ENCODE measurements at places on chromosomes 2 and 18. TPM values are rescaled to one million over a fixed set of nuclear protein-coding genes. Genes with fewer than 3 reads are reported as not detected.
A peak's percentile ranks its signal among the peaks of the same experiment; 100 is the strongest.

GRCh38 chr2:86042256-86043168 lies 63.2 kb downstream of the POLR1A start:
- no peak for DNase-seq

DNA sequence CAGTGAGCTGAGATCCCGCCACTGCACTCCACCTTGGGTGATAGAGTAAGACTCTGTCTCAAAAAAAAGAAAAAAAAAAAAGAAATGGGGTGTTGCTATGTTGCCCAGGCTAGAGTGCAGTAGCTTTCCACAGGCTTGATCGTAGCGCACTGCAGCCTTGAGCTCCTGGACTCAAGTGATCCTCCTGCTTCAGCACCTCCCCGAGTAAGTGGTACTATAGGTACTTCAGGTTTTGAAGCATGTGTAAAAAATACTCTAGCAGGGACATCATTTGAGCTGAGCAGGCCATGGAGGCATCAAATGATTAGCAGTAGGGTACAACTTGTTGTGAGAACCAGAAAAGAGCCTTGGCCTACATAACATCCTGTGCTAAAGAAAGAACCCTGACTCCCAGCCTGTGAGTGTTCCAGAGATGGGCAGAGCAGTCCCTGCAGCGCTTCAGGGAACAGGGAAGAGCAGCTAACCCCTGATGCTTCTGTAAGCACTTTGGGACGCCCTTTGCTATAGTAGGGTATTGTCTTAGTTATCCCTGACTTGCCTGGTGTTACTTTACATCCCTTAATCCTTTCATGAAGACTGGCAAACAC lies 119.1 kb downstream of the NEDD4L start:
- DNase-seq: no peak

DNA sequence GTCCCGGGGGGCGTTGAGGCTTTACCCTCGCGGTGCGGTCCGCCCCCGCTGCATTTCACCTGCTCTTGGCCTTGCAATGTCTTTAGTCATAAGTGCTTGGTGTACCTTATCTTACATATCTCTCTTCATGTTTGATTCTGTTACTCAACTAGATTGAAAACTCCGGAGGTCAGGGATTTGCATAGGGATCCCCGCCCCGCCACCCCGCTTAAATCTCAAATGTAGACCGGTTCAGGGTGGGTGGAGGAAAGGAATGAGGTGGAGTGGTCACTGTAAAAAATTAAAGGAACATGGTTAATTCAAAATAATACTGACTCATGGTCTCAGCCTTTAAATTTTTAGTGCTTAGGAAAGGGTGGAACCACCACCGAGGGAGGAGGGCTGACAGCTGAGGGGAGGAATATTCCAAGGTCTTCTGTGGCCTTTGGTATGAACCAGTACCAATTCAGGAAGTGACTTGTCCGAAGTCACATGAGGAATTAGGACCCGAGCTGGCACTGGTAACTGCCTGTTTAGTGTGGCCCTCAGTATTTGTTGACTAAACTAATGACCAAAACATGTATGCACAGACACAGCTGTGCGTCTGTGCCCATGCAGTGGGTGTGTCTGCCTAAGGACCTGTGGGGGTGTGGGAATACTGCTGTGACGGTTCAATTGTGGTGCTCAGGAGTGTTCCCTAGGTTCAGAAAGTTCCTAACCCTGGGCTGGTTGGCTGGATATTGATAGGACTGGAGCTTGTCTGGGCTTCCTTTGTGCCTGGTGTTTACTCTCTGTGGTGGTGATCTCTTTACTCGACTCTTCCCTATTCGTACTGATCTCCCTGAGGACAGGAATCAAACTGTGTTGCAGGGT lies 1.0 kb downstream of the PLEKHB2 start:
- DNase-seq: peak; percentile 73

DNA sequence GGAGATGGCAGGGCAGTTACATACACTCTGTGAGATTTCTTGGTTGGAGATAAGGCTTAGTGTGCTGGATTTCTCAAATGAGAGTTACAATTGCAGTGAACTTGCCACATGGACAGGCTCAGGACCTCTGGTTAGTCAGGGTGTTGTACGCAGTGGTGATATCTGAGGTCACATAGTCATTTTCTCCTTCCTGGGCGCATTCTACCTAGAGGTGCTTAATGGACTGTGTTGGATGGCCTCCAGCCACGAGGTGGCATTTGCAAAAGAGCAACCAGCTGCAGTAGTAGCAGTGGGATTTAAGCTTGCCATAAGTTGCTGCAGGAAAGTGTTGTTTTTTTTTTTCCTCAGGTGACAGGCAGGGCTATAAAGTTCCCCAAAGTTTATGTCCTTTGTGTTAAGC lies 173.8 kb upstream of the TMEM200C start:
- no peak for DNase-seq

The CCDC141 gene
- total RNA-seq: 0.03 TPM
